Activated CD4-positive, CD25-positive, alpha-beta regulatory T cell (primary cell): ENCODE measurements at places on chromosomes 13 and 19.

DNA sequence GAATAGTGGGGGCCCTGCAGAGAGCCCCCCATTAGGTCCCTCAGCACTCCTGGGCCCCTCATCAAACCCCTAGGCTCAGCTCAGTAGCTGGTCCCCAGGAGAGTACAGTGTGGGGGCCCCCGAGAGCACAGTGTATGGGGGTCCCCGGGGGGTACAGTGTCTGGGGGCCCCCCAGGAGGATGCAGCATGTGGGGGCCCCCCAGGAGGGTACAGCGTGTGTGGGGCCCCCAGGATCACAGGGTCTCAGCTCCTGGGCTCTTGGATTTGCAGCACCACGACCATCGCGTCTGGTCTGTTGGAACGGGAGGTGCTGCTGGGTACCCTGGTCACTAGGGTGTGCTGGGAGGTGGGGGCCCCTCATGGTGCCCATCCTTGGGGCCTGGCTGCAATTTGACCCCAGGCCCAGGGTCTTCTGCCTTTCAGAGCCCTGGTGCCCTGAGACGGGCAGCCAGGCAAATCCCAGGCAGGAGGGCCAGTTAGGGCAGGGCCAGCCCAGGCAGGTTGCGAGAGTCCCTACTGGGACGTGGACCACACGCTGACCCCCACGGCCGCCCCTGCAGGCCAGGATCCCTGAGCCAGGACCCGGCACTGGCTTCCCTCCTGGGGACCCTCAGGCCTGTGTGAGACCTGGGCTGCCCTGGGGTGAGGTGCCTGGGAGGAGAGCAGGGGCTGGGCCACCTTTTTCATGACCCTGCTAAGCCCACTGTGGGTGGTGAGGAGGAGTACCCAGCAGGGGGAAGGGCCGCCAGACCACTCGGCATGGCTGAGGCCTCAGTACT is 13.6 kb downstream of the CBARP start:
- DNase-seq: no peak

DNA sequence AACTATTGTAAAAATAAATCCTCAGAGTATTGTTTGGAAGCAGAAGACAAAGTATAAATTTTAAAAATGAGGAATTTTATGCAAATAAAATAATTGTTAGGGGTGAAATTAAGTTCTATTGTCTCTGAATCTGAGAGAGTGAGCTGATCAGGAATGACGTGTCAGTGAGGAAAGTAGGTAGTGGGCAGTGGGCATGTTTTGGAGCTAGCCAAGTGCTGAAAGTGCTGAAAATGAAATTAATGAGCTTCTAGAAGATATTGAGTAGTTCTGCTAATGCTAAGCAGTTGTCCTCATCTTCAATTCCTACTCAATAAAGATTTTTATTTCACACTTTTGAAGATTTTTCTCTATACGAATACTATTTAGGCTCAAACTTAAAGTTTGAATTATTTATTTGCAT is 1167.8 kb upstream of the PCDH20 start:
- DNase-seq: no peak

- DNase-seq: no peak
Measured at GRCh38 chr19:55679343-55680257, 4.6 kb downstream of the EPN1 start.

- DNase-seq: no peak
Measured at GRCh38 chr13:33125821-33126570, 109.8 kb downstream of the KL start.
